ENCODE measurements at places on chromosomes 12 and 14.

DNA sequence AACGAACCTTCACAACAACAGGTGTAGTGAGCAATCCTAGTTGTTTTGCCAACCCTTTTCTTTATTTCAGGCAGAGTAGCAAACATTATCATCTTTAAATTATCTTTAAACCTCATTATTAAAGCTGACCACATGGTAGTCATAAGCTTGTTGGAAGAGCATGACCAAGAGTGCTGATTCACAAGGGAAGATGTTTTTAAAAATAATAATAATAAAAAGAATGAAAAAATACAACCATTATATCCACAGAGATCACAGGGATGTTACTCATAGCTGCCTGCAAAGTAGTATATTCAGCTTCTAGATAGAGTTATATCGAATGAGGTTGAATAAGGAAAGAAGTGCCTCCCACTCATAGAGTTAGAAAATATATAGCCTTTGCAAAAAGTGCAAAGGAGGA, 101.0 kb upstream of the FLRT2 start:
- DNase-seq: no peak

DNA sequence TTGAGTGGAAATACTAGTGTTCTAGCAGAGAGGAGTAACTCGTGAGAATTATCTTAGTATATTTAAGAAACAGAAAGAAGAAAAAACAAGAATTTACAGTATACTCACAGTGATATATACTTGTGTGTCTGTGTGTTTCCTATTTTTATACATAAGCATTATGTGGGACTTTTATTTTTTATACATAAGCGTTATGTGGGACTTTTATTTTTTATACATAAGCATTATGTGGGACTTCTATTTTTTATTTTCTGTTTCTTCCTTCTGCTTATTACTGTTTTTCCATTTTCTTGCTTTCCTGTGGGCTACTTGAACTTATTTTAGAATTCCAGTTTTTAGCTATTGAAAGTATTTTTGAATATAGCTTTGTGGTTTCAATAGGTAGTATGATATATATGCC, 6.9 kb upstream of the ZNF140 start:
- DNase-seq: no peak

DNA sequence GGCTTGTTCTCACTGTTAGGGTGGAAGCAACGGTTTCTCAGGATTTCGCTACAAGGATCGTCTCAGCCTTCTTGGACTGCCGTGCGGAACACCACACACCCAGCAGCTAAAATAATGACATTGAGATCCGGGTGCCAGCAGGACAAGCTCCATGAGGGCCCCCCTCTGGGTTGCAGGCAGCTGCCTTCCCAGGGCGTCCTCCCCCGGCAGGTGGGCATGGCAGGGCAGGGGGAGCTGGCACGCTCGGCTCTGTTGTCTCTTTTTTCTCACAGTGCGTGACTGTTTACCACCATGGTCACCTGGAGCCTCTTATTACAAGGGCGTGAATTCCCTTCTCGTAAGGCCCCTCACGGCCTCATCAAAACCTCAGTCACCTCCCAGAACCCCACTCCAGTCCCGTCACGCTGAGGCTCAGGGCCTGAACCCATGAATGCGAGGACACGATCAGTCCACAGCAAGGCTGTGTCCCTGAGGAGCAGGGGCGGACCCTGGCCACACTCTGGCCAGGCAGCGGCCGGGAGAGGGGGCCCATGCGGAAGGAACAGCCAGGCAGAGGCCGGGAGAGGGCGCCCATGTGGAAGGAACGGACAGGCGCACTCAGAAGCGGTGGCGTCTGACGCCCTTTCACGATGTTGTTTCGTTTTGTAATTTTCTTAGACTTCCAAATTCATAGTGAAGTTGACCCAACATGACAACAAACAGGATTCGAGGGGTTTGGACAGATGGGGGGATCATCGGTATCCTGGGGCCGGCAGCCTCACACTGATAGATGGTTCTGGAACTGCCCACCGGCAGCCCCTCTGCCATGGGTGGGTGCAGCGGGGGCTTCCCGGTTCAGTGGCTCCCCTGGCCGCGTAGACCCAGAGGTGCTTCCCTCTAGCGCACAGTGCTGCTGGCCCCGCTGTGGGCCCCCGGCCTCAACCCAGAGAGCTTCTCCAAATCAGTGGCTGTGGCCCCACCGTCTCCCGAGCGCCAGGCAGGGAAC, 10.0 kb downstream of the LRCOL1 start:
- DNase-seq: peak; percentile 66

GRCh38 chr14:31078766-31079165, 52.6 kb upstream of the STRN3 start:
- DNase-seq: no peak

DNA sequence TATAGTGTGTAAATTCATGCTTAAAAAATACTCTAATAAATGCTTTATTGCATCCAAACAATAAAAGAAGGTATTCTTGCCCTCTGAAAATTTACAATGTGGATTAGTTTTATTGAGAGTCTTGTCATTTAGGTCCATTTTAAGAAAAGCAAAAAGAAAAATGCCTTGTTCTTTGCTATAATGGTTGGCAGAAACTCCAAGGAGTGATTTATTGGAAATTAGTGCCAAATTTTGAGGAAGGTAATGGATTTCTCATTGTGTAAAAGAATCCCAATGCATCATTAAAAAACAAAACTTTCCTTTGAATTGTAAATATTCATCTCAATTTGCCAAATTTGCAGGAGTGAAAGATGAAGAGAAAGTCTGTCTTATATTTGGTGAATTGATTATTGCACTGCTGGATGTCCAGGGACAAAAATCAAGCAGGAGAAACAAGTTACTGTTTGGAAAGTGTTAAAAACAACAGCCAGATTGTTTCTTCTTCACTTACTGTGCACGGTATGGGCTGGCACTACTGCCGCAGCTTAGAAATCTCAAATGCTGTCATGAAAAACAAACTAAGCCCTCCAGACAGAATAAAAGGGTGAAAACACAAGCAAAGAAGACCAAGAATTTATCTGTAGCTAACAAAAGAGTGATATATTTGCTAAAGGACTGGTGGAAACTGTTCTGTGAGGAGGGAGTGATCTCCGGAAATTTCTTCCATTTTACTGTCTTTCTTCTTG, 511.7 kb downstream of the TMTC2 start:
- DNase-seq: no peak

DNA sequence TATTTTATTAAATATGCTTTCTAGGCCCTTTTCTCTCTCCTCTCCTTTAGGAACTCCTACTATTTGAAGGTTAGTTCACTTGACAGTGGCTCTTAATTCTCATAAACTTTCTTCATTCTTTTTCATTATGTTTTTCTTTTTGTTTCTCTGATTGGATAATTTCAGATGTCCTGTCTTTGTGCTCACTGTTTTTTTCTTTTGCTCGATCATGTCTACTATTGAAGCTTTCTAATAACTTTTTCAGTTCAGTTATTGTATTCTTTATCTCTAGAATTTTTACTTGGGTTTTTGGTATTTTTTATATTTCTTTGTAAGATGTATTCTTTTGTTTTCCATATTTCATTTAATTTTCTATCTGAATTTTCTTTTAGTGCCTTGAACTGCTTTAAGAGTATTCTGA, 215.0 kb downstream of the PLCZ1 start:
- peak; percentile 6 for DNase-seq

GRCh38 chr12:46660719-46661109, 165.1 kb downstream of the SLC38A4 start:
- no peak for DNase-seq

GRCh38 chr12:116990971-116991966, 80.5 kb downstream of the FBXW8 start:
- no peak for DNase-seq

- DNase-seq: no peak
Measured at GRCh38 chr14:33812601-33813000, 138.3 kb downstream of the EGLN3 start.

DNA sequence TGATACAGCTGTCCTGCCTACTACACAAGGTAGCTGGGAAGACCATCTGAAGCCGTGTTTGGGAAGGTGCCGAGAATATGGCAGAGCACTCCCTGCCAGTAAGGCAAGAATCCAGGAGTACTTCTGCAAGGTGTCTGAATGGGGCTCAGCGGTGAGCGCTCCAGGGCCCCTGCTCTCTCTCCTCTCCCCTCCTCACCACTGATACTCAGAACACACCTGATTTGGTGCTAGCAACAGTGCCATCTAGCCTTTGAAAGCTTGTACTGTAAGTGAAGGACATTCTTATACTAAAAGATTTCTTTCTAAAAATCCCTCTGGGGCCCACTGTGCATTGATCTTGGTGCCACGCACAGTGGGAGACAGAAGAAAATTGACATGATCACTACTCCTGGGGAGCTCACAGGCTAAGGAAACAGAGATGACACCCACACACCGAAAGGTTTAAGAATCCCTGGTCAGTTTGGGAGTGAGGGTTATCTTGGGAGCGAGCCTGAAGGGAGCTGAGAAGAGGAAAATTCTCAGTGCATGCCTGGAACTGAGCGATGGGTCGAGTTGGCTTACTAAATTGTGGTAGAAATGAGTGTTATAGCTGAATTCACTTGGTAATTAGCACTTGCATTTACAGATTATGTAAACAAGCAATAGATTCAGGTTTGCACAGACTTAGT, 216.9 kb downstream of the NTF3 start:
- DNase-seq: peak; percentile 50
